Right forelimb (tissue), 1 donor: ENCODE measurements at places on chromosomes 7 and 10.
A peak's percentile ranks its signal among the peaks of the same experiment; 100 is the strongest.

GRCh38 chr7:123041101-123041500 is 45.6 kb upstream of the TAS2R16 start:
- DNase-seq, result no peak

GRCh38 chr10:48672596-48673265 is 11.9 kb upstream of the WDFY4 start:
- no peak for DNase-seq

- DNase-seq, result no peak
Observed at GRCh38 chr7:69749994-69750393, 151.7 kb downstream of the AUTS2 start.

DNA sequence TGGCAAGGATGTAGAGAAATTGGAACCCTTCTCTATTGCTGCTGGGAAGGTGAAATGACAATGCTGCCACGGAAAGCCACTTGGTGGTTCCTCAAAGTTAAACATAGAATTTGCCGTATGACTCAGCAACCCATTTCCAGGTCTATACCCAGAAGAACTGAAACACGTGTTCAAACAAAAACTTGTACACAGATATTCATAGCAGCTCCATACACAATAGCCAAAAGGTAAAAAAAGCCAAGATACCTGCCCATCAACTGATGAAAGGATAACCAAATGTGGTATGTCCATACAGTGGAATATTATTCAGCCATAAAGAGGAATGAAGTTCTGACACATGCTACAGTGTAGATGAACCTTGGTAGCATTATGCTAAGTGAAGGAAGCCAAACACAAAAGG is 39.1 kb downstream of the LHPP start:
- DNase-seq, result no peak

DNA sequence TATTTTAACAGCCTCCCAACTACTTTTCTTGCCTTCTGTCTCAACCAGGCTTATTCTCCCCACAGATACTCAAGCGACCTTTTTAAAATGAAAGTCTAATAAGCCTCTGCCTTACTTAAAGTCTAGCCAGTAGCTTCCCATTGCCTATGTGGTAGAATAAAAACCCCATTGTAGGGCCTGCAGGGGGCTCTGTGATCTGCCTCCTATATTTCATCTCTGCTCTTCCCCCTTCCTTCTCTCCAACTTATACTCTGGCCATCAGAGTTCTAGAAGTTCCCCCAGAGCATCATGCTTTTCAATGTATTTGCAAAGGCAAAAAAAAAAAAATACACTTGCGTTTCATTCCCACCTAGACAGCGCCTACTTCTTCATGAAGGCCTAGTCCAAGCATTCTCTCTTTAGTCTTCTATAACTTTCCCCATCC is 167.7 kb upstream of the ADO start:
- no peak for DNase-seq

DNA sequence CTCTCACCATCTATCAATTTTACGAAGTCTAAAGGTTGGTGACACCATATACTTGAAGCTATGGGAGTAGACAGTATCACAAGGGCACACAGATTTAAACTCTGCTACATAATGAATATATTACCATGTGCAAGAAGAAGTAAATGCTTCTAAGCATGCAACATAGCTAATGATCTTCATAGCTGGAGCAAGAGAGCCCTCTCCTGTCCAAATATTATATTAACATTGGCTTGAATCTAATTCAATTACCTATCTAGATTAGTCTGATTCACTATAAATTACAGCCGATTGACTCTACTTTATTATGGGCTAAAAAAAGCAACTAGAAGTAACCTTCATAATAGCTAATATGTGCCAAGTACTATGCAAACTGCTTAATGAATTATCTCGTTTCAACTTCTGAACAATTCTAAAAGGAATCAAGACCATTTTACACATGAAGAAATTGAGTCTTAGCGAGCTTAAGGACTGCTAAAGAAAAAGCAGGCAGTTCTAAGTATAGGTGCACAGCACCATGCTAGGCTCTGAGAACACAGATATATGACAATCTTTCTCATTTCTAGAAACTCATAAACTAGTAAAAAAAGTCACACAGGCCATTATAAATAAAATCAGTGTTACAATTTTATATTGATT is 21.9 kb downstream of the FRA10AC1 start:
- no peak for DNase-seq

- no peak for DNase-seq
Observed at GRCh38 chr10:80509403-80510161, 28.1 kb upstream of the SH2D4B start.

DNA sequence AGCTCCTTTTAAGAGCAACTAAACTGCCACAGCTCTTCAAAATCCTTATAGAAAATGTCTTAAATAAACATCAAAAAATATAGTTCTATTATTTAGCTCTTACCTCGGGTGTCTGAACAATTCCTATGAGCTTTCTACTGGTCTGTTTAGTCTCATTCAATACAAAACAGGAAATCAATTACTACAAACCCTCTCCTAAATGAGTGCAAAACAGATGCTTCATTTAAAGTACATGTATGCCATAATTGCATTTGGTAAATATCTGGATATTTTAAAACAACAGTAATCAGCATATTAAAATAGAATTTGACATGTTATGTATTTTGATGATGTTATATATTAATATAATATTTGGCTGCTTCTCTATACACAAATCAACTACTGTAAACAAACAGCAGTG is 38.5 kb upstream of the MTPN start:
- no peak for DNase-seq

- DNase-seq, result no peak
Observed at GRCh38 chr10:49541762-49542161, 2.8 kb upstream of the ERCC6 start.

- DNase-seq, result peak; percentile 64
Observed at GRCh38 chr10:118832241-118832651, 77.5 kb upstream of the CACUL1 start.

DNA sequence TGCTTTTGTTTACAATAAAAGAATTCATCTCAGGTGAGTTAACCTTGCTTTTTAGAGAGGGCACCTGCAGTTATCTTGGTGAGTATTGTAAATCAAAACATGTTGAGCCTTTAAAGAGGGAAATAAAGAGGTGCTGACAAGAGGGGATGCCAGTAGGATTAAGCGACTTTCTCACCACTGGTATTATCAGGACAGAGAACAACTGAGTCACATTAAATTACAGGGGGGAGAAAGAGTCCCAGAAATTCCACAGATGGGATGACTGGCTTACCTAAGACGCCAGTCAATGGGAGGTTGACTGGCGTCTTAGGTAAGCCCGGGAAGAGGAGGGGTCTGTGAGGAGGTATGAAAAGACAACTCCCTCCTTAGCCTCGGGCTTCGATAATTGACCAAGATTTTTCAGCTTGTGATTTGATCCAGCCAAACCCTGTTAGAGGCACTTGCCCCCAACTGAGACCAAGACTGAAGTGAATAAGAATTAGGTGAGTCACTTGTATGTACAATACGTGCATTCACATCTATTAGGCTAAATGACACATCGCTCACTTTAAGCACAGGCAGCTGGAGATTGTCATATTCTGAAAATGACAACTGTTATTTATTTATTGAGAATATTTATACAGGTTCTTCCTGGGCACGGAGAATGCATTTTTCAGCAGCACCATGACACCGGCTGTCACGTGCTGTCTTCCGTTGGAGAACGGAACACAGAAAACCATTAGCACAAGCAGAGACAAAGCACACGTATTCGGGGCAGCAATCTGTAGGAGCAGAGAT is 117.6 kb downstream of the SEM1 start:
- no peak for DNase-seq
